ENCODE measurements at places on chromosomes 3 and 15. TPM values are rescaled to one million over a fixed set of nuclear protein-coding genes. Genes with fewer than 3 reads are reported as not detected.

Gene CHL1
- not detected for total RNA-seq

Gene NR1I2
- total RNA-seq, result 0.13 TPM

Gene NLGN1
- not detected for total RNA-seq

Gene PYGO1
- total RNA-seq, result not detected

Gene XYLB
- 3.1 TPM for total RNA-seq

All from activated CD4-positive, alpha-beta memory T cell treated with anti-CD3 and anti-CD28 coated beads, Interleukin-2, amount 10 ng/mL, durations not matched to agents 7 days and 5 days (primary cell).